ENCODE measurements at places on chromosomes 2 and 18.

- no peak for DNase-seq
Observed at GRCh38 chr18:74473976-74474640, 17.0 kb upstream of the DIPK1C start.

- DNase-seq: no peak
Observed at GRCh38 chr18:24741965-24742724, 281.7 kb downstream of the HRH4 start.

GRCh38 chr2:160242893-160243564, 43.0 kb upstream of the ITGB6 start:
- DNase-seq: no peak

- DNase-seq: no peak
Observed at GRCh38 chr2:130981667-130982066, 111.6 kb downstream of the FAM168B start.

DNA sequence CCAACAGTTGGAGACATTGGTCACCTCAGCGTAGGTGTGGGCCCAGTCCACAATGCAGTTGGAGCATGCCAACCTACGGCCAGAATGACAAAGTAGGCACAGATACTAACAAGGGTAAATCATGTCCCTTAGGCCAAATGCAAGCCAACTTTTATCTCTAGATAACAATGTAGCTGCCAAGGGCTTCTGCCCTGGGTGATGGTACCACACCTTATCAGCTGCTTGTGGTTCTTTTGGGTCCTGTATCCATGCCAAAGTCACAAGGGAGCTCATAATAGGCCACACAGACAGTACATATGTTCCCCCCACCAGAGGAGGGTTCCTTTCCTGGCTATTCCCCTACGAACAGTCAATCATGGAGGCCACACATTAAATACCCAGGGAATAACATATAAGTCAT, 19.1 kb downstream of the PHOSPHO2 start:
- DNase-seq: no peak

DNA sequence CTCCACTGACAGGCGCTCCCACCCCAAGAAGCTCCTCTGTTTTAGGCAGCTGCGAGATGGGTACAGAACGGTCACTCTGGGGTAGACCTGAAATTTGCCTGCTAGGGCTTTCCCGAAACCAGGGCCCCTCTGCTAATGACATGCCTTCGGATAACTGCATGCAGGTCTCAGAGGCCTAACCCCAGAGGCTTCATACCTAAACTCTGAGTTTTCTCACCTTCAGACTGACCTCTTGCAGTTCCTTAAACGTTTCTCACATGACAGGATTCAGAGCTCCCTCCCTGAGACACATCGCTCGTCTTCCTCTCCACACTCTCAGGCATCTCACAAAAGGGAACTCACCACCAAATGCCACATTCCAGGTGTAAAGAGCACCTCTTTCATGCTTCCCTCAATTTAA, 11.3 kb upstream of the KLHL29 start:
- DNase-seq: no peak

- no peak for DNase-seq
Observed at GRCh38 chr2:233029321-233029720, 3.2 kb upstream of the NEU2 start.

DNA sequence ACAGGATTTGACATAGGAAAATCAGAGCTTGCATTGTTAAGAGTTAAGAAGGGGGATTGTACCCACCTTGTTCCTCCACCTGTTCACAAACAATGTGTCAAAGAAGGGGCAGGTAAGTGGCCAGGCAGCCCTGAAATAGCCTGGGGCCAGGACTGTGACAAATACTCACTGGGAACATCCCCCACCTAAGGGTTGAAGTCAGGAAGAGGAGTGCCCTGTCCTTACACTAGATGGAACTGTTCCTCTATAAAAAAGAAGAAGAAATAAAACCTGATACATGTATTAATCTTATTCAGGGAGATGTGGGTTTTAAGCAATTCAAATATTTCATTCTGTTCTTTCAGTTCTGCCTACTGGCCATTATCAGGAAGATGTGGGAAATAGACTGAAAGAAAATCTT, 41.9 kb downstream of the TACR1 start:
- no peak for DNase-seq

DNA sequence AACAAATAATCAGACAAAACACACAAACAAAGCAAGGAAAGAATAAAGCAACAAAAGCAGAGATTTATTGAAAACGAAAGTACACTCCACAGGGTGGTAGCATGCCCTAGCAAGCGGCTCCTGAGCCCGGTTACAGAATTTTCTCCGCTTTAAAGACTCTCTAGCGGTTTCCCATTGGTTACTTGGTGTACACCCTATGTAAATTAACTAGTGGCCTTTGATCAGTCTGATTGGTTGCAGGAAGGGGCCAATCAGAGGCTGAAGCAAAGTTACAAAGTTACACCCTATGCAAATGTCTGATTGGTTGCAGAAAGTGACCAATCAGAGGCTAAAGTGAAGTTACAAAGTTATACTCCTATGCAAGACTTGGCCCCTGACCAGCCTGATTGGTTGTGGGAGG, 242.9 kb downstream of the LDLRAD4 start:
- no peak for DNase-seq

GRCh38 chr18:68221111-68221724, 493.7 kb downstream of the TMX3 start:
- no peak for DNase-seq

- DNase-seq: no peak
Observed at GRCh38 chr2:18777250-18777812, 188.0 kb upstream of the NT5C1B start.

- DNase-seq: no peak
Observed at GRCh38 chr2:102439065-102439695, 16.2 kb downstream of the IL18RAP start.

DNA sequence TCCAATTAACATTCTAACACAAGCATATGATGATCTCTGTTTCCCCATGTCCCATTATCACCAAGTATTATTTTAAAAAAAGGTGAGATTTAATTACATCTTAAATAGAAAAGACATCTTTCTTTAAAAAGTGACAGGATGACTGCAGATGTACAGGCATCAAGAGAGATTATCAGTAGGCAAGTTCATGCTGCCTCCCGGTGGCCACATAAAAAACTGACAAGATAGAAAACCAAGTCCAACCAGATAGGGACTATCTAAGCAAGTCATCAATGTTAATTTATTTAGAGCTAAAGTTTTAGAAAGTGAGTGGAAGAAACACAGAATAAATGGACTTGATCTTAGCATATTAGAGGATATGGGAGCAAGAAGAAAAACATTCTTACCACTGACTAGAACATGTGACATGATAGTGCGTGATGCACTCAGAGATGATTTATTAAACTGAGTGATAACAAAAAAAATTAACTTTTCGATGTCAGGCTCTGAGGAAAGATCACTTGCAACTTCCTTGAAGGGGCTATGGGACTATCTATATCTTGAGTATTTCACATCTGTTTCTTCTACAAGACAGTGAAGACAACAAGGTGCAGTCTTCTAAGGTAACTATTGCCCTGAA, 5.4 kb upstream of the TDRD15 start:
- no peak for DNase-seq

DNA sequence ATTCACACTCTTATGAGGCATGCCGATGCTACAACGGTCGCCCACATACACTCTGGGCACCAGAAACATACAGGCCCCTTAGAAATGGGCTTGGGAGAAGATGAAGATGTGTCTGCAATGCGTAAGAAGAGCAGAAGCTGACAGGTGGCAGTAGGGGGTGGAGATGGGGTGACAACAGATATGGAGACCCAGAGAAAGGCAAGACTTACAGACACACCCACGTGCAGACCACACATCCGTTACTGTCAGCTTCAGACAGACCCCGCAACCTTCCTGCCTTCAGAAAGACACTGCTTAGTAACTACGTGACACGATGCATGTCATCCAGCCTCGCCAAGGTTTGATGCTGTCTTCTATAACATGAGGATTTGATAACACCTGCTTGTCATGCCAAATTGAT, 89.5 kb downstream of the ZFP36L2 start:
- DNase-seq: peak; percentile 83

- DNase-seq: no peak
Observed at GRCh38 chr2:28510184-28510583, 14.3 kb downstream of the PLB1 start.

DNA sequence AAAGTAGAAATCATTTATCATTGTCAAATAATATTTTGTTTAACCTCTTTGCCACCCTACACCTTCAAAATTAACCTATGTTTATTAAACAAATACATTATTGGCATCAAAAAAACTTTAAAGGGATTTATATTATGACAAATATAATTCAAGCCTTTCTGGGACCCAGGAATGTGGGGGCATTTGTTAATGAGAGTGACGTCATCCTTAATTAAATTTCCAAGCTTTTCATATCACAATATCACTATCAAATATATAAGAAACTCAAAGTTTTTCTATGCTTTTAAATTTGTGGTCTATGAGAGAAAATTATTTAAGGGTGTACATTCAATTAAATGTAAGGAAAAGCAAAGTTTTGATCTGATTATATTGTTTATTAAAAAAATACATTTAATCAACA, 307.4 kb upstream of the POU3F3 start:
- no peak for DNase-seq

All from CD4-positive, alpha-beta T cell treated with Interferon alpha-2 for 1 hour (primary cell).